ENCODE measurements at places on chromosomes 1 and 21.

GRCh38 chr1:57711326-57711725 lies 287.5 kb upstream of the DAB1 start:
- DNase-seq, result peak; percentile 94

- DNase-seq, result peak; percentile 29
Measured at GRCh38 chr1:60367532-60367931, 294.0 kb upstream of the C1orf87 start.

DNA sequence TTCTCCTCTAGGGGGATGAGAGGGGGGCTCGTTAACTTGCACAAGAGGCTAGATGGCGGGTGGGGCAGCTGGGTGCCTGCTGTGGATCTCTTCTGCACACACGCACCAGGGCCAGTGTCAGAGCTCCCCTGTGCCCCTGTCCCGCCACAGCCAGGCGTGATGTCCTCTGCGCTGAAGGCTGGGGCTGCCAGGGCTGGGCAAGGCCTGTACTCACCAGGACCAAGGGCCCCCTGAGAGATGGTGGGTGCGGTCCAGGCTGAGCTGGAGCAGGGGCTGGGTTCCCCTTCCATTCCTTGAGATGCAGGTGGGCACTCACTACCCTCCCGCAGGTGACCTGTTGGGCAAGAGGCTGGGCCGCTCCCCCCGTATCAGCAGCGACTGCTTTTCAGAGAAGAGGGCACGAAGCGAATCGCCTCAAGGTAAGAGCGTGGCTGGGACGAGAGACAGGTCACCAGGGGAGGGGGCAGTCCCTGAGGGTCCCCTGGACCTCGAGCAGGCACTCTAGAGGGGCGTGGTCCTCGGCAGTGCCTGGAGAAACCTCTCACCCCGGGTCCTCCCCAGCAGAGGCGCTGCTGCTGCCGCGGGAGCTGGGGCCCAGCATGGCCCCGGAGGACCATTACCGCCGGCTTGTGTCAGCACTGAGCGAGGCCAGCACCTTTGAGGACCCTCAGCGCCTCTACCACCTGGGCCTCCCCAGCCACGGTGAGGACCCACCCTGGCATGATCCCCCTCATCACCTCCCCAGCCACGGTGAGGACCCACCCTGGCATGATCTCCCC lies 15.2 kb downstream of the SAMD11 start:
- no peak for DNase-seq

DNA sequence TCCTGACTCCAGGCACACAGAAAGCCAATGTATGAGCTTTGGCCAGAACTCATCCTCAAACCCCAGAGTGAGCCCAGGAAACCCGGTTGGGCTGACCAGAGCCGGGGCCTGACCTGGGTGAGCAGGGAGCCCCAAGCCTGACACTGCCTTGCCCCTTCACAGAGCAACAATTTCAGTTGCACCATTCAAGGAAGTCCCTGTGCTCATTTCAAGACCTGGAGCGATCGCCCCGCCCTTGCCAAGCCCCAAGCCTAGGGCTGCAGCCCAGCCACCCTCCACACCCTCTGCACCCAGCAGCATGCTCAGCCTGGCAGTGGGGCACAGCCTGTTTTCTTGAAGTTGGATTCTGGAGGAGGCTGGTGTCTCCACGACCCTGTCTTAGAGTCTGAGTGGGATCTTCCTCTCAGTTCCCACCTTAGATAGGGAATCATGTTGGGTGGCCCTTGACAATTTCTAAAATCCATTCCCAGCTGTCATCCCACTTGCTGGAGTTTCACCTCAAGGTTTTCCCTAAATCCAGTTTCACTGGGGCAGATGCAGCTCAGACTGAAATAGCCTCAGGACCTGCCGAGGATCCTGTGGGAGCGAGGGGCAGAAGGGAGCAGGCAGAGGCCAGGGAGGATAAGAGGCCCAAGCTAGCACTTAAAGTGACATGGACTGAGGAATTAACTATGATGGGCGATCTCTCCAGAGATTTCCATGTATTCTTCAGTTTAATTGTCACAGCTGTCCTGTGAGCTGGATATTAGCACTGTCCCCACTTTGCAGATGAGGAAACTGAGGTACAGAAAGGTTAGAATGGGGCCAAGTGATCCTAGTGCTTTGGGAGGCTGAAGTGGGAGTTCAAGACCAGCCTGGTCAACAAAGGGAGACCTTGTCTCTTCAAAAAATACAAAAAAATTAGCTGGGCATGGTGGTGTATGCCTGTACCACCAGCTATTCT lies 2.5 kb downstream of the NBL1 start:
- DNase-seq, result no peak

GRCh38 chr1:20472860-20473711 lies 12.9 kb downstream of the CAMK2N1 start:
- no peak for DNase-seq

DNA sequence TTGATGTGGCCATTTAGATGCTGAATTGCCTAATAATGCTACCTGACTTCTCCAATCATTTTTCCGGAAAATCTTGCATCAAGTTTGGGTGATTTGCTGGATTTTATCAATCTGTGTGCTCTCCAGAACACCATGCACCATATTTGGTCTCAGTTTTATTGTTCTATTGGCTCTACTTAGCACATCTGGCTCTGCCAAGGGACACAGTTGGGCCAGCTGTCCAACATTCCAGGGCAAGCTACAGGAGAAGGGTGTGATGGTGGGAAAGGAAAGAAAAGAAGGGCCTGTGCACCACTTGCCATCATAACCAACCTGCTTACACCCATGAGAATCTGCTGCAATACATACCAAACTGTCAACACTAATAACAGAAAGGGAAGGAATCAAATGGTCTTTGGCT lies 90.2 kb upstream of the NFIA start:
- no peak for DNase-seq

GRCh38 chr1:9149837-9150581 lies 21.1 kb upstream of the GPR157 start:
- DNase-seq, result no peak

- DNase-seq, result no peak
Measured at GRCh38 chr1:90614872-90615271, 102.2 kb downstream of the BARHL2 start.

DNA sequence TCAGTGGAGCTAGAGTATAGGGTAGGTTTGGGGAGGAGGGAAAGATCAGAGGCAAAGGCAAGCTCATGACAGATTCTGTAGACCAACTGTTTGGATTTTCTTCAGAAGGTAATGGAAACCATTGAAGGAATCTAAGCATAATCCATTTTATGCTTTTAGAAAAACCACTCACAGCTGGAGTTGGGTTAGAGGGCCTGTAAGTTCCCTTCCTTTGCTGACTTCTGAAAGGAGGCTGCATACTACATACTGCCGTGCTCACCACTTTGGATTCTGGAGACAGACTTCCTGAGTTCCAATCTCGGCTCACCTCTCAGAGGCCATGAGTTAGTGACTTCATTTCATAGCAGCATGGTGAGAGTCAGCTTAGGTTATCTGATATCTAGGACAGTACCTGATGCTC lies 6.4 kb upstream of the SYT2 start:
- DNase-seq, result no peak

- DNase-seq, result peak; percentile 35
Measured at GRCh38 chr1:2546515-2547209, 9.5 kb upstream of the TNFRSF14 start.

- DNase-seq, result no peak
Measured at GRCh38 chr1:63710761-63711380, 62.9 kb upstream of the ROR1 start.

DNA sequence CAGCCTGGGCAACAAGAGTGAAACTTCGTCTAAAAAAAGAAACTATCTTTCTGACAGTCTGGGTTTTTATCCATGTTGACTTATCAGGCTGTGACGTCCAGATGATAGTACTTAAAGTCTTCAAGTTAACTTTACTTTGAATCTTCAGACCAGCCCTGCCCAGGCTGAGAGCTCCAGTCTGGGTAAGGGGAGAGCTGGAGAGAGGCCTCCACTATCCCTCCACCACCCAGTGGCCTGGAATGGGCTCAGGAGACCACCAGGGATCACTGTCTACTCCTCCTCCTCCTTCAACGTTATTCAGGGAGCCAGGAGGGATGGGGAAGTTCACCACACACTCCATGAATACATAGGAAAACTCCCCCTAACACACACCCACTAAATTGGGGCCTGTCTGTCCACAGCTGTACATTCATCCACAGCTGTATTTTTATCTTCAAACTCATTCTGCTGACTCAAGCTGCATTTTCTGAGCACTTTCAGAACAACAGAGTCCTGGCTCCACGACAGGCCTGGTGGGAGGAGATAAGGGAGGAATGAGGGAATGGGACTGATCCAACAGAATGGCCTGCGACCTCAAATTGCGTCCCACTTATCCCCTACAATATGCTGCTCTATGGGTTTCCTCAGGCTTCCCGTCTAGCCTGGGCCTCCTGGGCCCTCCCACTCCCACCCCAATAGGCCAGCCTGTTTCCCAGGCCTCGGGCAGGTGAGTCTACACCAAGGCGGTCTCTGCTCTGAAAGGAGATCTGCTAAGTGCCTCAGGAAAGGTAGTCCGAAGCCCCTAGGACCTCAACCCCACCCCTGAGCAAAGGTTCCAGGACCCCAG lies 1.8 kb downstream of the SLC45A3 start:
- DNase-seq, result no peak

- no peak for DNase-seq
Measured at GRCh38 chr1:147204080-147204479, 21.1 kb downstream of the FMO5 start.

DNA sequence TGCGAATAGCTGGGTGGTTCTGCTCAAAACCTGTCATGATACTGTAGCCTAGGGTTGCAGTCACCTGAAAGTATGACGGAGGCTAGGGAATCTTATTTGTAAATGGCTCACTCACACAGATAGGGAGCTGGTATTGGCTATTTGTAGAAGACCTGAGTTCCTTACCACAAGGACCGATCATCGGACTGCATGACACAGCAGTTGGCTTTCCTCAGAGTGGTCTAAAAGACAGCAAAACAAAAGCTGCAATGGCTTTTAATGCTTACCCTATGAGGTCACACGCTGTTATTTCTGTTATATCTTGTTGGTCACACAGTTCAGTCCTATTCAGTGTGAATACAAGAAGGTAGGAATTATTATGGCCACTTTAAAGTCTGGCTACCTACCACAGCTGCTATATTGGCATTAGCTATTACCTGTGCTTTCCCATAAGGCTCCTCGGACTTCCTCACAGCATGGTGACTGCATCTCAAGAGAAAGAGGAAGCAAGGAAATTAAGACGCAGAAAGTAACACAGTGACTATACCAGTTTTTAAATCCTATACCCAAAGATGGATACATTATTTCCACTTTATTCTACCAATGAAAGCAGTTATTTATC lies 68.4 kb upstream of the LRRC7 start:
- no peak for DNase-seq

DNA sequence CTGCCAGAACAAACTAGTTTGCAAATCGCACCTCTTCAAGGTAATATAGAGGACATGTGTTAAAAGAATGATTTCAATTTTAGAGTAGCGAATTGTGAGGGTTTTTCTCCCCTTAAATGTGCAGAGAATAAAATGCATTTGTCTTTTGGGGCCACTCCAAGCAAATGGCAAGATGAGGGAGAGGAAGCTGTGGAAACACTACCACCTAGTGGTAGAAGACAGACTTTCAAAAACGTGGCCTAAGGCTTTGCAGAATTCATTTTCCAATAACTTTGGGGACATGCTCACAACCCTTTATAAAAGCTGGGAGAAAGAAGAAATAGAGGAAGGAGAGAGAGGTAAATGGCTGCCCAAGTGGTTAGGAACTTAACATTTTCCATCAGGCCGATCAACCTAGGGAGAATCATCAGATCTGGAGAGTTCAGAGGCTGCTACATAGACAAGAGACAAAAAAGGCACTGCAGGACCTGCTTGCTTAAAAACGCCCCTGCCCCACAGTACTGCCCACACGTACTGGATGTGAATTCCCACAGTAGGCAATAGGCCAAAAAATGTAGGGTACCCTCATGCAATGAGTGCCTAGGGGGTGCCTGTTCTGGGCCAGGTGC lies 15.7 kb upstream of the RCAN1 start:
- peak; percentile 47 for DNase-seq

DNA sequence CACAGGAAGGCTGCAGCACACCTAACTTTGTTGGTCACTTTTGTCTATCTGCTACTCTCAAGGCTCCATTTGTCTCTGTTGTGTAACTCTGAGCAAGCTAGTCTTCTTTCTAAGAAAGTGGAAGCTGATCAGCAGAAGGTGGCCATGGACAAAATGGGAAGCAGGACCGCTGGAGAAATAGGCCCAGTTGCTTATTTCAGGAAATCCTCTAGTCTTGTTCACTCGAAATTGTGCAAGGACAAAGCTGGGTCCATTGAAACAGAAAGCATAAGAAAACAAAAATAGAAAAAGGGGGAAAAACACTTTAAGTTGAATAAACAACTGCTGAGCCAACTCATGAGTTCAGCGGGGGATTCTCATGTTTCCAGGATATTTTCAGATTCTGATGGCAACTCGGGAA lies 150.1 kb downstream of the PBX1 start:
- DNase-seq, result no peak

GRCh38 chr1:170530972-170531757 lies 801 bp upstream of the GORAB start:
- DNase-seq, result no peak

- no peak for DNase-seq
Measured at GRCh38 chr1:119893238-119893791, 3.0 kb downstream of the ADAM30 start.

DNA sequence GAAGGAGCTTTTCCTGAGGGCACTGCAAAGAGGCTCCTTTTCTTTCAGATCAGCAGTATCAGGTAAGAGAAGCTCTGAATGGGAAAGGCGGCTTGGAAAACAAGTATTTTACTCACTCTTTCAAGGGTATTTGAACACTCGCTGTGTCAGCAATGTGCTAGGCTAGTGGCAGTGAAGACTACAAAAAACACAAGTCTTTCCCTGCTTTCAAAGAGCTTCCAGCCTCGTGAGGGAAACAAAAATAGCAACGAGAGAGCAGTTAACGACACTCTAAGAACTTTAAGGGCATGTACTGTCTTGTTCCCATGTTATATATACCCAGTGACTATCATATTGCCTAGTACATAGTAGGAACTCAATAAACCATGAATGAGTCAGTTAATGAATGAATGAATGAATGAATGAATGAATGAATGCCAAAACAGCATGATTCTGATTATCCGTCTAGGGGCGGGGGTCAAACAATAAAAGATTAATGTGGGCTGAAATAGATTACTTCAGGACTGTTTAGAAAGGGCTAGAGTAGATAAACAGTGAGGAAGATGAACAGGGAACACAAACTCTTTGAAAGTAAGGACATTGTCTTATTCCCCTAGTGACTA lies 14.2 kb upstream of the MCOLN3 start:
- DNase-seq, result no peak

GRCh38 chr21:33259995-33260394 lies 6.2 kb upstream of the IL10RB start:
- DNase-seq, result no peak

GRCh38 chr1:107479865-107480350 lies 339.1 kb downstream of the NTNG1 start:
- no peak for DNase-seq

Measured in NCI-H2171 treated with DMSO at 0.1 percent for 48 hours (cell line).